NCI-H774 (cell line): ENCODE measurements at places on chromosomes 3 and 15.

GRCh38 chr3:69320871-69321271, 65.0 kb downstream of the FRMD4B start:
- DNase-seq = no peak

DNA sequence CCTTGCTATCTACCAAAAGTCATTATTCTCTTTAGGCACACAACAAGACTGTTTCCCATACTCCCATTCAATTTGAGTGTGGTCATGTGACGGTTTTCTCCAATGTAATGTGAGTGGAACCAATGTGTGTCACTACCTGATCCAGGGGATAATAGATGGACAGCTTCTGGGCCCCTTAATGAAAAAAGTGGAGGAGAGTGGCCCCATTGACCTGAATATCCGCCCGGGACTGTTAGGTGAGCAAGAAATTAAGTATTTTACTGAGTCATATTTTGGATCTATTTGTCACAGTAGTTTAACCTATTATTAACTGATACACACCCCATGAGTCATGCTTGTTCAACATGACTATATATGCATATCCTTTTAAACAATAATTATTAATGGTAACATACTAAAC, 15.1 kb upstream of the ARID3B start:
- no peak for DNase-seq

DNA sequence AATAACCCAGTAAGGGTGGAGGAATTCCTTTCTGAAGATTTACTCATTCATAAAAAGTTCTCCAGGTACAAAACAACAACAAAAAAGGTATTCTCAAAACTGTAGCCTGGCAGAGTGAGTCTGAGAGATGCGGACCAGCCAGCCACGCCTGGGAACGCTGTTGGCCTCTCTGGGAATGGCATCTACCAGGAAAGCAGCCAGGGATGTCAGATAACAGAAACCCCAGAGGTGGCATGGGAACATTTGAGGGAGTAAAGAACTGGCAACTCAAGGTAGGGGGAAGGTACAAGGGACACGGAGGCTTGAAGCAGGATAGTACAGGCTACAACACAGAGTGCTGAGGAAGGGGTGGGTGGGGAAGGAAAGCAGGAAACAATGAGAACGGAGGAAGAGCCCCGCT, 7.1 kb upstream of the AP3S2 start:
- no peak for DNase-seq

- DNase-seq = no peak
These were observed 56.2 kb downstream of the ITGA11 start for GRCh38 chr15:68375716-68376220.

- no peak for DNase-seq
These were observed 29.7 kb downstream of the CACNA2D2 start for GRCh38 chr3:50473768-50474167.

- no peak for DNase-seq
These were observed 469.7 kb downstream of the PDCD6IP start for GRCh38 chr3:34268032-34268709.
